ENCODE measurements at places on chromosomes 13 and 19.

DNA sequence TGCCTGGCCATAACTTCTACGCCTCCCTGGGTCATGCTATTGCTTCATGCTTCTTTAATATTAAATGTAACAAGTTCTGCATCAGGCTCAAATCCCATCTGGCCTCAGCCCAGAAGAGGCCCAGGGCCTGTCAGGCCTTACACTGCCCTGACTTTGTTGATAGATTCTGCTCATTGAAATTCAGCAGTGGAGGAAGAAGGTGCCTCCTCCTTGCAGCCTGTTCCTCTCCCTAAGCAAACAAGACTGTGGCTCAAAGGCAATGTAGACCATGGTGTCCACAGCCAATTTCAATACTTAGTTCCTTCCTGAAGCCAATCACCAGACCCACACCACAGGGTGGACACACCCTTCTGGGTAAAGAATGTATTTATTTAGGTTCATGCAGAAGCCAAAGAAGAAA lies 59.4 kb downstream of the LACC1 start:
- DNase-seq, result no peak

DNA sequence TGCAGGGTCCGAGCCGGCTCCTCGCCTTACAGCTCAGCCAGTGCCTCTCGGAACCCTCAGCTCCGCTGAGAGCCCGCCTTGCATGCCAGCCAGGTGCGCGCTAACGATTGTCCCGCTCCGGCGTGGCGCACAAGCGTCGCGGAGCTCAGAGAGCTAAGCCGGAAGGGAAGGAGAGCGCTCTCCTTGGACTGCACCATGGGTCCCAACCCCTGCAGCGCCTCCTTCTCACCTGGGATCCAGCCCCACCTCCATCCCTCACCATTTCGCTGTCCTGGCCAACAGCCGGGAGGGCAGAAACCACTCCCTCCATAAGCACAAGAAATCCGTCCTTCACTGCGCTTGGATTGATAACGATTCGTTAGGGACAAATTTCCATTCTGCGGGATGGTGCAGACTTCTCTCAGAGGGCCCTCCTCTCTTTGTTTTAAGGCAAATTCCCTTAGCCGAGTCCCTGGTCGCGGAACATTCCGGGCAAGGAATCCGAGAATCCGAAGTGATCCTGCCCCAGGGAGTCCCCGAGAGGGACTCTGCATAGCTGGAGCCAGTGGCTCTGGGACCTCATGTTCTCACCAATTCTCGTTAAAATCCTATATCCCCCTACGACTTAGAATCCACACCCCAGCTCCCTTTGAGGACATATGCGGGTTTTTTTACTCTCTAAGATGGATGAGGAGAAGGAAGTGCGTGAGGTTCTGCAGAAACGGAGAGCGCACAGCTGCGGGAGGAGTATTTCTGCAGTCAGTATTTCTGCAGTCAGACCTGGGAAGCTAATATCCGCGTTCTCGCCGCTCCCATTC lies 2.8 kb downstream of the GSX1 start:
- DNase-seq, result no peak

- DNase-seq, result no peak
Observed at GRCh38 chr13:38262211-38262610, 87.4 kb upstream of the UFM1 start.

DNA sequence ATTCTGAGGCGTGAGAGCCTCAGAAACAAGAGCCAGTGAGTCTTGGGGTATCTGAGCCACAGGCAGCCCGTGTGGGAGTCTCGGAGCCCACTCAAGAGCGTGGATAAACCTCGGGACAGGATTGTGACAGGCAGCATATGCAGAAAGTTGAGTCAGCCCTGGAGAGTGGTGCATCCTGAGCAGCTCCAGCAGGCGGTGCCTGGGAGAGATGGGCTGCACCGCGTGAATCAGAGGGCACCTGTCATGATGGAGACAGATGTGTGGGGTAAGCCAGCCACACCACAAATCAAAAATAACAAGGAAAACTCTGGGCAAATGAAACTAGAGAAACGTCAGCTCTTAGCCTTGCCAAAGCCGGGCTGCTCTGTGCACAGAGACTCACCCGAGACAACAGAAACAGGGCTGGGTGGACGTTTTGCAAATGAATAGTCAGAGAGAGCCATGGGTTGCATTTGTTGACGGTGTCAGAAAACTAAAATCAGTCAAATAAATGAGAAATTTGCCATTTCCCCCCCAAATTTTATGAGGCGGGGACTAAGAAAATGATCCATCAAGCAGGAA lies 30.0 kb upstream of the POP4 start:
- no peak for DNase-seq

- DNase-seq, result no peak
Observed at GRCh38 chr13:32026623-32027022, 5.0 kb upstream of the FRY start.

- DNase-seq, result no peak
Observed at GRCh38 chr13:112819111-112819510, 129.3 kb downstream of the ATP11A start.

- no peak for DNase-seq
Observed at GRCh38 chr13:27601208-27601607, 19.1 kb downstream of the LNX2 start.

GRCh38 chr13:79413521-79413920 lies 7.5 kb upstream of the RBM26 start:
- no peak for DNase-seq

GRCh38 chr13:21686751-21687391 lies 16.0 kb downstream of the FGF9 start:
- no peak for DNase-seq

GRCh38 chr13:88074794-88075510 lies 403.8 kb downstream of the SLITRK5 start:
- DNase-seq, result no peak

DNA sequence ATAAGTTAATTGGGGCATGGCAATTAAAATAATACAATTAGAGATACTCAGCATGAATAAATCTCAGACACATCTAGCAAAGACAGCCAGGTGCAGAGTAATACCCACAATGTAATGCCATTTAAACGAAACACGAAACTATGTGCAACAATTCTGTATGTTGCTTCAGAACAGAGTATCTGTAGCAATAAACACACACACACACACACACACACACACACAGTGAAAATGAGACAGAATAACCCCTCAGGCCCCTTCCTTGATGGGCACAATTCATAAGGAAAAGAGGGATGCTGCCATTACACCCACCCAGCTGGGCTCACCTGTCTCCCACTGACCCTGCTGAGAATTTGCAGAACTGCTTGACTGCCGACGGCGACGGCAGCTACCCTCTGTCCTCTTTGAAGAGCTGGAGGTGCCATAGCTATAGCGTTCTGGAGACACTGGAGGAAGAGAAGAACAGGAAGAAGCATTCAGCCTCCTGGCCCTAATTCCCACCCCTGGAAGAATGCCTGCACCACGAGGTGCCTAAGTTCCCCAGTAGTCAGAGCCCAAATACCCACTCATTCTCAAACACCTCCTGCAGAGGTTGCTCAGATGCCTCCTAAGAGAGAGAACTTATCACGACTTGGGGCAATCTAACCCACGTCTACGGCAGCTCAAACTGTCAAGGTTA lies 2.5 kb downstream of the DEDD2 start:
- DNase-seq, result no peak

- no peak for DNase-seq
Observed at GRCh38 chr19:54475706-54476105, 2.6 kb upstream of the CDC42EP5 start.

DNA sequence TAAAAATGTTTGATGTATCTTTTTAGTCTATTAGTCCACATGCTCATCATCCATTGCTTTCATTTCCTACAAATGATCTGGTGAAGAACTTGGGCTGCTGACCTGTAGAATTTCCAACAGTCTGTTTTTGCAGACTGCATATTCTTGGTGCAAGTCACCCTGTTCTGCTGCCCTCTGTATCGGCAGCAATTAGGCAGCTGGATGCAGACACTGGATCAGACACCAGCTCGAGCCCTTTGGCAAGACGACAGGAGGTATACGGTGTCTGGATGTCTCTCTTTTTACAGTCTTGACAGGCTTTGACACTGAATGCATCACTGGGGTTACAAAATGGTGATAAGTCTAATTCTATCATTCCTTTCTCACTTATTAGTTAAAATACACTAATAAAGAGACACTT lies 21.8 kb downstream of the MTRF1 start:
- no peak for DNase-seq

- no peak for DNase-seq
Observed at GRCh38 chr19:38697641-38698071, 46.6 kb downstream of the CAPN12 start.

GRCh38 chr19:13055213-13056051 lies 47.2 kb downstream of the LYL1 start:
- DNase-seq, result peak; percentile 78

DNA sequence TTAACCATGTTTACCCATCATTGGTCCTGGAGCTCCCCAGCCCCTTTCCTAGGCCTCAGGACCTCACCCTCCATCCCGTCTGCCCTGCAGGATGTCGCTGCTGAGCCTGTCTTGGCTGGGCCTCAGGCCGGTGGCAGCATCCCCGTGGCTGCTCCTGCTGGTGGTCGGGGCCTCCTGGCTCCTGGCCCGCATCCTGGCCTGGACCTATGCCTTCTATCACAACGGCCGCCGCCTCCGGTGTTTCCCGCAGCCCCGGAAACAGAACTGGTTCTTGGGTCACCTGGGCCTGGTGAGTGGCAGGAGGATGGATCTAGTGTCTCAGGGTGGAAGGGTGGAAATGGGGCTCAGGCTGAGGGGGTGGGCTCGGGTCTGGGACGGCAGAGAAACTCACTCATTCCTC lies 508 bp downstream of the CYP4F8 start:
- DNase-seq, result no peak

- DNase-seq, result no peak
Observed at GRCh38 chr19:14354445-14354844, 26.8 kb upstream of the ADGRE5 start.

- DNase-seq, result peak; percentile 98
Observed at GRCh38 chr19:1905110-1905862, at the start of the genes ADAT3 and SCAMP4. Gene ADAT3 (plus strand): TSS chr19:1905399. CDS start chr19:1912048, 6,649 bp downstream. Gene SCAMP4 (plus strand): TSS chr19:1905399. CDS start chr19:1915020, 9,621 bp downstream.

- DNase-seq, result no peak
Observed at GRCh38 chr19:43809762-43810696, 7.8 kb upstream of the LYPD5 start.

DNA sequence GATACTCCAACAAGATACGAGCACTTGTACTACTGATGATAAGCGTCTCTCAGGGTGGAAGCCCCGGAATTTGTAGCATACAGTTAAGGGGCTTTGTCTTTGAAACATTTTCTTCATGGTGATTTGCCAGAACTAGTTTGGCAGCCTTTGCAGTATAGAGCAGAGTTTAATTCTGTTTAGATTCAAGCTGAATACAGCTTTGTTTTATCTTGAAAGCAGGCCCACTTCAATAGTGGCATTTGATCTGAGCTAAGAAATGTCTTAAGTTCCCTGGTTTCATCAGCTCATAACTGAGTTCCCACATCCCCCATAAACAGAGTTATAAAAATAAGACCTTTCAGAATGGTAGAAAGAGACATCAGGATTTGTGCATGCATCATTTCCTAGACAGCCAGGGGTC lies 125.9 kb downstream of the MIPEP start:
- DNase-seq, result no peak

GRCh38 chr13:112733661-112734379 lies 44.0 kb downstream of the ATP11A start:
- DNase-seq, result no peak

- no peak for DNase-seq
Observed at GRCh38 chr19:50796128-50796633, 6.0 kb downstream of the ACP4 start.

DNA sequence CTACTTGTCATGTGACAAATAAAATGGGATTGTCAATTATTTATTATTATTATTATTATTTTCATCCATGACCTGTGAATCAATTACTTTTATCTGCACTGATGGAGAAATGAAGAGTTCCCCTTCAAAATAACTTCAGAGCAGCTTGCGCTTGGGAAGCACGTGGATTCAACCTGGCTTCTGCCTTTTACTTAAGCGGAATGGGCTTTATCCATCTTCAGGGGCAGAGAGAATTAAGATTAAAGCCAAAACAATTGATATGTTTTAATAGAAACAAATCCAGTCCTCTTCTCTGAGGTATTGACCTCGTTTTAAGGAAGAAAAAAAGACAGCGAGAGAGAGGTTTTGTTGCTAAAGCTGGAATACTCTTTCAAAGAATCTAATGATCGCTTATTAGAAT lies 876 bp downstream of the SACS start:
- DNase-seq, result no peak

- DNase-seq, result peak; percentile 82
Observed at GRCh38 chr19:46076951-46077814, 36.4 kb upstream of the IGFL4 start.

DNA sequence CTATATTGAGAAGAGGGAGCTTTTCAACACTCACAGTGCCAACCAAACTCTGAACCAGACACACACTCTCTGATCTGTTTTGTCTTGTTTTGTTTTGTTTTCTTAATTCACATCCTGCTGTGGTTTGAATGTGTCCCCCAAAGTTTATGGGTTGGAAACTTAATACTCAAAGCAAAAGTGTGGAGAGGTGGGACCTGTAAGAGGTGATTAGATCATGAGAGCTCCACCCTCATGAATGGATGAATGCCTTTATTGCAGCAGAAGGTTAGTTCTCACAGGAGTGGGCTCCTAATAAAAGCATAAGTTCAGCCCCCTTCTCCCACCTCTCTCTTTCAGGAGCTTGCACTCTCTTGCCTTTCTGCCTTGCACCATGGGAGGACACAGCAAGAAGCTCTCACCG lies 957.1 kb downstream of the PCDH9 start:
- no peak for DNase-seq

DNA sequence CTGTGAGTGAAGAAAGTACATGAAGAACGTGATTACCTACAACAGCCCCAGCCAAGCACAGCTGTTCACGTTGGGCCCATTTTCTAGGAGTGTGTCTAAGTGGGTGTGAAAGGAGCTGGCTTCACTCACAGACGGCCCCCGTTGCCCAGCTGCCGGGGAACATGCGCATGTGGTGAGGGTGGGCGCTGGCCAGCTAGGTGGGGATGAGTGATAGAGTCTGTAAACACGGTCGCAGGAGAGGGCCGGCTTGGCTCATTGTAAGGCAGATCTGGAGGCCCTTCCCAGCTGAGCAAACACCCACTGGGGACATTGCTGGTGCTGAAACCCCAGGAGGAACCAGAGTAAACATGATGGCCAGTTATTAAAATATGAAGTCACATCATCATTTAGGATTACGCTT lies 160.5 kb downstream of the TEX29 start:
- no peak for DNase-seq

Data from mesothelial cell of epicardium (in vitro differentiated cells).